ENCODE measurements at places on chromosomes 16 and 17. TPM values are rescaled to one million over a fixed set of nuclear protein-coding genes. Genes with fewer than 3 reads are reported as not detected.

The SLFN14 gene
- total RNA-seq, result 0.18 TPM

The GSG1L gene
- 6.7 TPM for total RNA-seq

The GINS2 gene
- 11.3 TPM for total RNA-seq

The CLDN9 gene
- not detected for total RNA-seq

The FA2H gene
- 0.27 TPM for total RNA-seq

The DDX28 gene
- total RNA-seq, result 6.8 TPM

The COPS3 gene
- total RNA-seq, result 66.7 TPM

The RNF157 gene
- 33.8 TPM for total RNA-seq

The ENPP7 gene
- total RNA-seq, result not detected

The TBC1D3C gene
- total RNA-seq, result not detected

The VAT1L gene
- total RNA-seq, result 19.3 TPM

The SOST gene
- not detected for total RNA-seq

The TNFRSF13B gene
- not detected for total RNA-seq

The BPTF gene
- 162 TPM for total RNA-seq

The SEPTIN12 gene
- not detected for total RNA-seq

The HOXB1 gene
- total RNA-seq, result not detected

The DRG2 gene
- total RNA-seq, result 20.0 TPM

The FBXO39 gene
- not detected for total RNA-seq

The KRT25 gene
- not detected for total RNA-seq

The ELP5 gene
- 20.0 TPM for total RNA-seq

The WDR45B gene
- total RNA-seq, result 49.4 TPM

The COL1A1 gene
- total RNA-seq, result 61.2 TPM

The ABCA6 gene
- 7.3 TPM for total RNA-seq

The MEIOB gene
- 1.2 TPM for total RNA-seq

The SMIM5 gene
- 0.27 TPM for total RNA-seq

The CACNG3 gene
- total RNA-seq, result 2.6 TPM

The SLC47A1 gene
- total RNA-seq, result 1.00 TPM

The CD19 gene
- not detected for total RNA-seq

The KRTAP4-12 gene
- total RNA-seq, result not detected

The HID1 gene
- 23.0 TPM for total RNA-seq

The GPR142 gene
- total RNA-seq, result not detected

The PLCG2 gene
- 3.2 TPM for total RNA-seq

The FLYWCH1 gene
- 17.6 TPM for total RNA-seq

The HS3ST3B1 gene
- total RNA-seq, result 1.4 TPM

The KPNB1 gene
- total RNA-seq, result 122 TPM

The KRT12 gene
- total RNA-seq, result not detected

The KCNJ16 gene
- 9.1 TPM for total RNA-seq

The FBXL16 gene
- total RNA-seq, result 5.4 TPM

The TIMM22 gene
- total RNA-seq, result 10.3 TPM

The ABCA8 gene
- total RNA-seq, result 33.7 TPM

The PTGES3L gene
- 3.1 TPM for total RNA-seq

The MYH1 gene
- total RNA-seq, result 0.18 TPM

The TBX2 gene
- 1.3 TPM for total RNA-seq

The CAVIN1 gene
- total RNA-seq, result 6.5 TPM

The SLC5A10 gene
- 0.09 TPM for total RNA-seq

The ARRB2 gene
- 20.7 TPM for total RNA-seq

The PRSS53 gene
- 5.0 TPM for total RNA-seq

The CACNG1 gene
- total RNA-seq, result not detected

The KRTAP4-9 gene
- not detected for total RNA-seq

The EPN3 gene
- total RNA-seq, result 0.18 TPM

The ITGAX gene
- total RNA-seq, result 1.6 TPM

The TRPV2 gene
- 1.8 TPM for total RNA-seq

The ZNF597 gene
- total RNA-seq, result 3.6 TPM

The GDPD3 gene
- total RNA-seq, result 1.1 TPM

All from cerebellum (tissue), 4 donors.